ENCODE measurements at places on chromosomes 3 and 15. TPM values are rescaled to one million over a fixed set of nuclear protein-coding genes. Genes with fewer than 3 reads are reported as not detected.

The GHSR gene
- not detected for total RNA-seq

The RTP3 gene
- not detected for total RNA-seq

GRCh38 chr3:166060789-166061479 is 223.7 kb upstream of the BCHE start:
- H3K4me1 ChIP-seq, result no peaks in the 10 kb centered on the region
- H3K27ac ChIP-seq, result no peak overlapping the region
- no peaks in the 10 kb centered on the region for H3K36me3 ChIP-seq
- DNase-seq, result no peak

DNA sequence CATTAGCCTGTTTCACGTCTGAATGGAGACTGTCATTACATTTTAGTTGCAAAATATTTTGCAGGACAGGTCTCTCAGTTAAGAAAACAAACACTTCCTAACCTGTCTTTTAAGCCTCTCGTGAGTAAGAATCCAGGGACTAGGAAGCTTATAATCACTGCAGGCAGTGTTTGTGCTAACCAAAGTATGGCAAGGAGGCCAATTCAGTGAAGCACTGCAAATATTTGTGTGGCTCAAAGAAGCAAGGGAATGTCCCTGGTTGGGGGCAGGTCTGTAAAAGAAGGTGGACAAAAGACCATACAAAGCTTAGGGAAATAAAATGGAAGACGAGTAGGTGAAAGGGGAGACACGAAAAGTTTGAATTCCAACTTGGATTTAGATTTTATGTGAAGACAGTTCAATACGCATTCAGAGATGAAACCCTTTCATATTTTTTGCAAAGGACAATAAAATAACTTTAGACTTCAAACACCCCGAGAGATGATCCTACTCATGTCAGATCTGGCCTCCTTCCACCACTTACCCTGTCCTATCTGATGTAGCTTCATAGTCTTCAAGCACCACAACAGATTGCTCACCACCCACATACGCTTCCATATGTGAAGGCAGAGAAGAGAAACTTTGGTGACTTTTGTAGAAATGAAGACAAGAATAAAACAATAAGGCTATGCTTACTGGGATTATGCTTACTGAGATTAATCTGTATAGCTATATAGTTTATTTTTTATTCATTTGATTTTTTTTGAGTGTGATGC is 240.9 kb downstream of the TUSC7 start:
- no peaks in the 10 kb centered on the region for H3K36me3 ChIP-seq
- no peaks in the 10 kb centered on the region for H3K4me1 ChIP-seq
- H3K27ac ChIP-seq, result no peak overlapping the region
- H3K4me3 ChIP-seq, result no peak overlapping the region
- no peak for DNase-seq

DNA sequence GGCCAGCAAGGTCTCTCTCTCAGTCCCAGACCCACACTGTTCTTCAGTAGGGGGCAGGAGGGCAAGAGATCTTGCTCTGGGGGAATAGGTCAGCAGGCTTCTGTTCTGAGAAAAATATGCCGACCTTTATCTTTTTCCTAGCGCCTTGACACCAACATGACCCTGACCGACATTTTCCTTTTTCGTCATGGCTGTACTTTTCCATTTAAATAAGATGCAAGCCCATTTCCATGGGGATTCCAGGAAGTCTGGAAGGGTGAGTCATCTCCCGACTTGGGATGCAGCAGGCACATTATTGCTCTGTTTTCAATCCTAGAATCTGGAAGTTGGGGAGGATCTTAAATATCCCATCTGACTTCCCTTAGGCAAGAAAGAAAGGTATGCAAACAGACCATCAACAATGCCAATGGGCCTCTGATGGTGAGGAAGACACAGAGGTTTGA is 261.5 kb upstream of the LRTM1 start:
- no peaks in the 10 kb centered on the region for H3K4me1 ChIP-seq
- no peak overlapping the region for H3K27ac ChIP-seq
- H3K36me3 ChIP-seq, result no peaks in the 10 kb centered on the region
- DNase-seq, result no peak
- no peak overlapping the region for H3K4me3 ChIP-seq
- H3K27me3 ChIP-seq, result no peaks in the 10 kb centered on the region

DNA sequence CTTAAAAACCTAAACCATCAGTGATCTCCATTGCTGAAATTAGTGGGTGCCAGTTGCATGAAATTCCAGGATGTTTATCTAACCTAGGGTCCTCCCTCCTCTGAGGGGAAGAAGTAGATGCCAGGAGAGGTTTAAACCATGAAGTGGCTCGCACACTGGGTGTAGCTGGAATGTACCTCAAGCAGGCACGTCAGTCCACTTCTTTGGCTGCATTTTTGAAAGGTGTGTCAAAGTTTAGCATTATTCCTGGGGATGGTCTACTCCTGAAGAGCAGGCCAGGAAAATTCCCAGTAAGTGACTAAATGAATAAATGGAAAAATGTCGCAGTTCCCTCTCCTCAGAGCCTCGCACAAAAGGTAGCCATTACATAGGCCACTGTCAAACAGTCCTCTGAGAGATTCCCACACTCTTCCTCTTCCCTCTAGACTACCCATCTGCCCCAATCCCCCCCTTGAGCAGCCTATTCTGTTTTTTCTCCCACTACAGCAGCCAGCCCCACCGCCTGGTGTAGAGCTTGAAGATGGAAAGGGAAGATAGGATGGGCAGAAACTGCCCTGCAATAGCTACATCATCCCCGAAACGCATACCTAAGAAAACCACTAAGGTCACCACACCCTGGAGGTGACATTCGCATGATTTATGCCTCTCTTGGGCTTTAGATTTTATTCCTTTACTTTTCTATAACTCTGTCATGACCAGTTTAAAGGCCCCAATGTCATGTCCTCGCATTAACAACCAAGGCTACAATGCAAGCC is 655 bp upstream of the TMOD3 start:
- H3K27me3 ChIP-seq, result no peaks in the 10 kb centered on the region
- no peak for DNase-seq
- H3K27ac ChIP-seq, result no peak overlapping the region
- H3K36me3 ChIP-seq, result no peaks in the 10 kb centered on the region
- H3K4me3 ChIP-seq, result peak overlapping the region; percentile 17
- H3K4me1 ChIP-seq, result peaks cover 20% of the 10 kb centered on the region

DNA sequence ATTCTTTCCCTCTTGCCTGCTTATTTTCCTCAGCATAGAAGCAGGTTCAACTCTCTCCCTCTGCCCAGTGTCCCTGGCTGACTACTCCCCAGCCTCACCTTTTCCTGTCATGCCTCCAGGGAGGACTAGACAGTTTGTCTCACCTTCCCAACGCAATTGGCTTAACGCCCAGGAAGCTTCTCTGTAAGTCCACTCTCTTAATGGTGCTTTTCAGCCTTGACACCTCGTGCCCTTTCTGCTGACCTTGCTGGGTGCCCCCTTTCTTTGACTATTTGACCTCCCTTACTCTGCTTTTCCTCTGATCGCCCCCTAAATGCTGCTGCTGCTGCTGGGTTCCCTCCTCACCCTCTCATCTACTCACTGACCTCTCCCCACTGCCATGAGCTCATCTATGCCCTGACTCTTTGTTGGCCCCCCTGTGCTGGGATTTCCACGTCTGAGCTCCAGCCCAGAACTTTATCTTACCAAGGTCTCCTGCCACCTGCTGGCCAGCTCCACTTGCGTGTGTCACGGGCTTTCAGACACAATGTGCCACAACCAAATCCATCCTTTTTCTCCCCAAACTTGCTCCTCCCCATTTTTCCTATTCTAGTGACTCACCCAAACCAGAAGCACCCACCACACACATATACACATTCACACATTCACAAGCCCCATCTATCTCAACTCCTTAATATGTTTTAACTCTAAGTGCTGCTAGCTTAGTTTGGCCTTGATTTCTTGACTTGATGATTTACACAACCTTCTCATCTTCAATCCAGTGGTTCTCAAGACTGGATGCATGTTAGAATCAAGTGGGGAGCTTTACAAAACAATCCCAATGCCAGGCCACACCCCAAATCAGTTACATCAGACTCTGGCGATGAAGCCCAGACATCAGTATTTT is 16.6 kb downstream of the EPB42 start:
- H3K36me3 ChIP-seq, result no peaks in the 10 kb centered on the region
- no peak overlapping the region for H3K4me3 ChIP-seq
- DNase-seq, result no peak
- H3K27ac ChIP-seq, result no peak overlapping the region
- no peaks in the 10 kb centered on the region for H3K4me1 ChIP-seq

DNA sequence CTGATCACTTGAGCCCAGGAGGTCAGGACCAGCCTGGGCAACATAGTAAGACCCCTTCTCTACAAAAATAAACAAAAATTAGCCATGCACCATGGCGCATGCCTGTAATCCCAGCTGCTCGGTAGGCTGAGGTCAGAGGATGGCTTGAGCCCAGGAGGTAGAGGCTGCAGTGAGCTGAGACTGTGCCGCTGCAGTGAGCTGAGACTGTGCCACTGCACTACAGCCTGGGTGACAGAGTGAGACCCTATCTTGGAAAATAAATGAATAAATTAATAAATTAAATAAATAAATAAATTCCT is 10.8 kb downstream of the SHISA5 start:
- H3K4me1 ChIP-seq, result no peaks in the 10 kb centered on the region
- no peak overlapping the region for H3K27ac ChIP-seq
- H3K36me3 ChIP-seq, result no peaks in the 10 kb centered on the region
- DNase-seq, result no peak

DNA sequence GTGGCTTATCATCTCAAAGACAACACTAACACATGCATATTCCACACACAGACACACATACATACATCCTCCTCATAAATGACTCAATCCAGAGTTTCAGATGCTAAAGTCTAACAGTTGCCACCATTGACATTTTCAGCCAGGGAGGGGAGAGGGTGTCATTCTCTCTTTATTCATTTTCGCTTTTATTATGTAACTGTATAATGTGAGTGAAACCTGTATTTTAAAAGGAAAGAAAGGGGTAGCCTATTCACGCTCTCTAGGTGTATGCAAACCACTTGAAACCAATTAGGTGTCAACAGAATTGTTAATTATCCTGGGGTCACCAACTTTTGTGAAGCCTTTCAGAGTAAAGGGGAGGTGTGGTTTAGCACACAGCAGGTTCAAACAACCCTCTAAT is 1282.9 kb downstream of the ROBO2 start:
- H3K4me3 ChIP-seq, result no peak overlapping the region
- no peaks in the 10 kb centered on the region for H3K36me3 ChIP-seq
- no peaks in the 10 kb centered on the region for H3K4me1 ChIP-seq
- DNase-seq, result no peak
- no peak overlapping the region for H3K27ac ChIP-seq
- no peaks in the 10 kb centered on the region for H3K27me3 ChIP-seq

DNA sequence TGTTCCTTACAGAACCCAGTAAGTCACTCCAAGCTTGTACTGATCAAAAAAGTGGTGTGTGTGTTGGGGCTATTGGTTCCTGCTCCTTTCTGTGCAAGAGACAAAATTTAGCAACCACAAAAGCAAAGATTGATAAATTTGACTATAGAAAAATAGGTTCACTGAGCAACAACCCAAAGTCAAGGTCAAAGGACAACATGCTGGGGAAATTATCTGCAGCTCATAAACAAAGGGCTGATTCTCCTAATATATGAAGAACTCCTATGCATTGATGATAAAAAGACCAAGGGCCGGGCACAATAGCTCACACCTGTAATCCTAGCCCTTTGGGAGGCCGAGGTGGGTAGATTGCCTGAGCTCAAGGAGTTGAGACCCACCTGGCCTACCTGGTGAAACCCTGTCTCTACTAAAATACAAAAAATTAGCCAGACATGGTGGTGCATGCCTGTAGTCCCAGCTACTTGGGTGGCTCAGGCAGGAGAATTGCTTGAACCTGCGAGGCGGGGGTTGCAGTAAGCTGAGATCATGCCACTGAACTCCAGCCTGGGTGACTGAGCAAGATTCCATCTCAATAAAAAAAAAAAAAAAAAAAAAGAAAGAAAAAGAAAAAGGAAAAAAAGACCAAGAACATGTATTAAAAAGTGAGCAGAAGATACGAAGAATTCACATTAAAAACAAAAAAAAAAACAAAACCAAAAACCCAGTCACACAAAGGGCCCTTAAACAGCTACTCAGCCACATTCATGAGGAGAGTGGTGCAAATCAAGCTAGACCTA is 29.8 kb downstream of the PPCDC start:
- H3K36me3 ChIP-seq, result no peaks in the 10 kb centered on the region
- no peaks in the 10 kb centered on the region for H3K4me1 ChIP-seq
- no peak for DNase-seq
- H3K27me3 ChIP-seq, result no peaks in the 10 kb centered on the region
- H3K4me3 ChIP-seq, result no peak overlapping the region

- no peak overlapping the region for H3K27ac ChIP-seq
- H3K4me3 ChIP-seq, result no peak overlapping the region
- DNase-seq, result no peak
- no peaks in the 10 kb centered on the region for H3K36me3 ChIP-seq
- H3K27me3 ChIP-seq, result no peaks in the 10 kb centered on the region
Measured at GRCh38 chr15:91508633-91509032, 344.9 kb upstream of the SLCO3A1 start.

Measured in kidney (tissue), 22 donors.